ENCODE measurements at places on chromosomes 4 and X.

DNA sequence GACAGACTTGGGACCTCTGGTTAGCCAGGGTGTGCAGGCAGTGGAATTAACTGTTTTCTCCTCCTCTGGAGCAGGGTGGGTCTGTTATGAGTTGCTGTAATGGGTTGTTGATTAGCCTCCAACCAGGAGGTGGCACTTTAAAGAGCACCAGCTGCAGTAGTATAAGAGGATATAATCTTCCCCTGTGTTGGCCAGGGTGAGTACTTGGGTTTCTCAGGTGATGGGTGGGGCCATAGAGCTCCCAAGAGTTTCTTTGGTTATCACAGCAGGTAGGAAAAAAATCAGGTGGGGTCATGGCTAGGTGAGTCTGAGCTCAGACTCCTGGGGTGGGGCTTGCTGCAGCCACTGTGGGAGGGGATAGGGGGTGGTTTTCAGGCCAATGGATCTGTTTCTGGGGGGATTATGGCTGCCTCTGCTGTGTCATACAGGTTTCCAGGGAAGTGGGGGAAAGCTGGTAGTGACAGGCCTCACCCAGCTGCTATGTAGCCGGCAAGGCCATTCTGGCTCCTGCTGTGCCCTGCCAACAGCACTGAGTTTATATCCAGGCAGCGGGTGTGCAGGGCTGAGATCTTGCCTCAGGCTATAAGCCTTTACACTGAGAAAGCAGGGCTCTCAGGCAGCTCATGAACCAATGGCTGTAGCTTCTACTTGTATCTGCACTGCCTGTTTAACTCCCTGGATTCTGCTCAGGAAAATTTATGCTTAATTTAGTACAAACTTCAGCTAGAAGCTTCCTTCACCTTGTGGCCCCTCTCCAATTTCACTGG, 70.1 kb downstream of the CCNG2 start:
- no peak for DNase-seq

GRCh38 chr4:113979148-113979904, at the start of gene ARSJ:
Gene ARSJ, minus strand, starts transcription at chr4:113979647. Its CDS starts 813 bp downstream, at chr4:113978834.
- peak; percentile 87 for DNase-seq

DNA sequence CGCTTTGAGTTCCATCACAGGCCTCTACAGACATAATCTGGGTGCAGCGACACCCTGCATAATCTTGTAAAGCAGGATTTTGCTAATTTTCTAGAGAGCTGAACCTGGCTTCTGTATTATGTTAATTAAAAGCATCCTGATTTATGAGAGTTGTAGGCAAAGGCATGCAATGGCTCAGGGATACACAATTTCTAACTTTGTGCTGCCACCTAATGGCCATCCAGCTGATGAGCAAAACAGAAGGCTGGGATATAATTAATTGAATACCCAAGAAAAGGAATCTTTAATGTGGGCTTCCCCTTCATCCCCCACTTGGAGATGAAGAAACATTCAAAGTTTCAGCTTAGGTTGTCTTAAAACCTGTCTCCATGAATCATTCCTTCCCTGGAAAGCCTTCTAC, 78.1 kb downstream of the BMP15 start:
- DNase-seq: peak; percentile 16

DNA sequence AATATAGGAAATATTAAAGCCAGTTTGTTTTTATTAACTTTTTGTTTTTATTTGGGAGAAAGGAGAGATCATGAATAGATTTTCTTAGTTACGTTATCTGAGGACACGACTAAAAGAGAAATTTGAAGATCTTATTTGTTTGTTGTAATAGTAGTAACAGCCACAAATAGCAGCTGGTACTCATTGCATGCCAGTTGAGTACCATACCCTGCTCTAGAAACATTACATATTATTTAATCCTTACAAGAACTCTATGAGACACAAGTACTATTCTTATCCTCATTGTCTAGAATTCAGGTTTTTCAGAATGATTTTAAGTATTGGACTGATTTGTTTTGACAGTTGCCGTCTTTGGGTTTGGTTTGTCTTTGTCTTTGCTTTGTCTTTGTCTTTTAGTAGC, 31.8 kb downstream of the USP53 start:
- DNase-seq: no peak

DNA sequence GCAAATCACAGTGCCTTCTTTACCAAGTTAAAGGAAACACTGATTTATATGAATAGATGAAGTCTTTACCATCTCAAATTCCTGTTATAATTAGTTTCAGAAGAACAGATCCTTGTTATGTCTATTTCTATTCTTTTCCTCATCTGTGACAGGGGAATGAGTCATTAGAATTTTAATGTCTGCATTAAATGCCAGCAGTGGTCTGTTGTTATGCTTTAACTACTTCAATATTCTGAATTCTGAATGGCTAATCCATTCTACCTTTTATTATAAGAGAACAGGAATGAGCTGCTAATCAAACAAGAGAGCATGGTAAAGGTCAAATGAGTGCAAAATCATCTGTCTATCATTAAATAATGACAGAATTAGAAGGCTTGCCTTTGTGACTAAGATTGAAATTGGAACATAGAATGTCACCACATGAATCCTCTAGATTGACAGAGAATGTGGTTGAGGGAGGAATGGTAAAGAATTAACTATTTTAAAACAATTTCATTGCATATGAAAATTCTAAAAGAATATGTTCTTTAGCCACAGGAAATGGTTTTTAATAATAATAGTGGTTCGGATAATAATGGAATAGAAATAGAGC, 935.5 kb downstream of the ADGRL3 start:
- peak; percentile 46 for DNase-seq

GRCh38 chrX:19543951-19544381, 28.7 kb upstream of the MAP3K15 start:
- no peak for DNase-seq

GRCh38 chr4:158841540-158841939, 72.7 kb downstream of the FNIP2 start:
- no peak for DNase-seq

GRCh38 chr4:186839122-186840037, 115.7 kb upstream of the FAT1 start:
- peak; percentile 81 for DNase-seq

- DNase-seq: peak; percentile 52
Measured at GRCh38 chrX:149493567-149494562, 11.2 kb downstream of the IDS start.

DNA sequence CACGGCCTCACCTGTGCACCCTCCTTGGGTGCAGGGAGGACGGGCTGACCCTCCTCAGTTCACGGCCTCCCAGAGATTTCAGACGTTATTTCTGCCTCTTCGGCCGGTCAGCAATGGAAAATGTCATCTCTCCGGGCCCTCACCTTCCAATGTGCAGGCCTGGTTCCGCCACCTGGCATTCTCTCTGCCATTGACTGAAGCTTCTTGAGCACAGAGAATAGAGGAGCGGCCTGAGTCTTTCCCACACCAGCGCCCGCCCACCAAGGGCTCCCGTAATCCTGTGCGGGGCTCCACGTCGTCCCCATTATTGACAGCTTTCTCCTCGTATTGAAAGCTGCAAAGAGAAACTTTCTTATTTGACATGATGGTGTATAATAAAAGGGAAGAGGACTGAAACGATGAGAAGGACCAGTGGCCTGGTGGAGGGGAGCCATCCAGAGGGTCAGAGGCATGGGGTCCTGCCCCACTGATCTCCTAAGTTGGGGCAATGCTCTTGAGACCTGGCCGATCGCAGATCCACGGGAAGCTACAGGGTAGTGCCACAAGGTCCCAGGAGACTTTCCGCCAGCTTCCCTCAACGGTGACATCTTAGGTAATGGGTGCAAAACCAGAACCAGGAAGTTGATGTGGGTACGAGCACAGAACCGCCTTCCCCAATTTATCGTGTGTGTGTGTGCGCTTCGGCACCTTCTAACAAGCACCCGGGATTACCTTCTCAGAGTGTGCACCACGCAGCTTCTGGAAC, 20.6 kb downstream of the HTRA3 start:
- no peak for DNase-seq

Measured in ELR (cell line).